ENCODE measurements at places on chromosomes 2 and 18. TPM values are rescaled to one million over a fixed set of nuclear protein-coding genes. Genes with fewer than 3 reads are reported as not detected.

Gene IL36G
- 1.4 TPM for polyA plus RNA-seq

Gene MATN3
- 3.4 TPM for polyA plus RNA-seq

Gene REG3A
- polyA plus RNA-seq = not detected

Gene CNGA3
- polyA plus RNA-seq = not detected

Gene PSMG2
- polyA plus RNA-seq = 44.0 TPM

Gene C18orf54
- 2.9 TPM for polyA plus RNA-seq

Gene OSR1
- polyA plus RNA-seq = 31.8 TPM

Gene MCFD2
- polyA plus RNA-seq = 66.6 TPM

Gene CBLN2
- polyA plus RNA-seq = not detected

Gene ZBTB7C
- polyA plus RNA-seq = 2.4 TPM

Gene SPATA3
- not detected for polyA plus RNA-seq

Gene CPO
- not detected for polyA plus RNA-seq

GRCh38 chr2:200408428-200409316 lies 101.2 kb downstream of the KCTD18 start:
- DNase-seq = peak; percentile 76

DNA sequence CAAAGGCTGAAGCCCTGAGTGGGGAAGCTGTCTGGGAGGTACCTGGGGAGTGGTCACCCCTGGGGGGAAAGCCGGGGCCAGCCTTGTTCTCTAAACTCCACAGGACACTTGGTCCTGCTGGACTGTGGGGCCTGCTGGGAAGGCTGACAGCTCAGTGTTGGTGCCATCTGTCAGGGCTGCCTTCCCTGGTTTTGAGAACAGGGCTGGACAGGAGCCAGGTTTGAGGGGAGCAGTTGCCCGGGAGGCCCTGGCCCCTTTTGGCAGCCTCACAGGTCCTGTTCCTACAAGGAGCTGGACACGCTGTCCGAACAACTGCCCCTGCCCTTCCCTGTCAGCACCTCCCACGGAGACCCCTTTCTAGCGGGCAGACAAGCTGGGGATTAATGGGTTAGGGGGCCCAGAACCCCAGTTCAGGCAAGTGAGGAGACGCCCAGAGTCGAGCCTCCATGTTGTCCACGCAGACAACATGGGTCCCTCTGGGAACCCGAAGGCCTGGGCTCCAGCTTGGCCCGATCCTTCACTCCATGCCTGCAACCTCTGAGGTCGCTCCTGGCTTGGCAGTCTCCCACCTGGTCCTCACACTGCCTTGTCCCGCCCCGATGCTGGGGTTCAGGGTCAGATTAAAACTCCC lies 40.8 kb downstream of the ATOH8 start:
- DNase-seq = no peak

DNA sequence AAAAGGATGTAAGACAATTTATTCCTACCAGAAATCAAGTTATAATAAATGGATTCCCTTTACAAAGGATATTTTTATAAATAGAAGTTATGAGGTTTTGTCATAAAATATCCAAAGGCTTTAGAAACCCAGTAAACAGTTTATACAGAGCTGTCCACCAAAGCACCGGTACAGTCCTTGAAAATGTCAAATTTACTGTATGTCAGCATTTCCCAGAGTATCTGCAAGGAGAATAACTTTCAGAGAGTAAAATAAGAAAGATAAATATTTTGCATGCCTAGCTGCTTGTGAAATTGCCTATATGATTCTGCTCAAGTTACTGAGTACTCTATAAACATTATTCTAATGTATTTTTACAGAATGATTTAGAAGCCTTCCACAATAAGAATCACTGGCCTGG lies 923.3 kb upstream of the DDX18 start:
- DNase-seq = no peak

GRCh38 chr2:155842103-155842502 lies 490.4 kb downstream of the NR4A2 start:
- peak; percentile 24 for DNase-seq

DNA sequence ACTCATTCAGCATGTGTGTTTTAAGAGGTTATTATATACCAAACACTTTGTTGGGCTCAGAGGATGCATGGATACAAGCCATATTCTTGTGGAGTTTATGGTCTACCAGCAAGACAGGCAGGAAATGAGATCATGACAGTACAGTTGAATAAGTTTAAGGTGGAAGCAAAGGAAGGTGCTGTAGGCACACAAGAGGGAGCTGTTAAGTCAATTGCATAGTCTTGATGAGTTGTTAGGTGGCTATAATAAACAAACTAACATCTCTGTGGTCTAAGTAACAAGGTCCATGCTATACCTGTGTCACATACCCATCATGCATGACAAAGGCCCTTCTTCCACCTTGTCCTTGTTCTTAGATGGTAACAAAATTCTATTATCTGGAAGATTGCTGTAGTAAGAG lies 538.3 kb downstream of the CNTNAP5 start:
- no peak for DNase-seq

- DNase-seq = peak; percentile 74
Observed at GRCh38 chr2:207239754-207240494, 74.2 kb upstream of the KLF7 start.

DNA sequence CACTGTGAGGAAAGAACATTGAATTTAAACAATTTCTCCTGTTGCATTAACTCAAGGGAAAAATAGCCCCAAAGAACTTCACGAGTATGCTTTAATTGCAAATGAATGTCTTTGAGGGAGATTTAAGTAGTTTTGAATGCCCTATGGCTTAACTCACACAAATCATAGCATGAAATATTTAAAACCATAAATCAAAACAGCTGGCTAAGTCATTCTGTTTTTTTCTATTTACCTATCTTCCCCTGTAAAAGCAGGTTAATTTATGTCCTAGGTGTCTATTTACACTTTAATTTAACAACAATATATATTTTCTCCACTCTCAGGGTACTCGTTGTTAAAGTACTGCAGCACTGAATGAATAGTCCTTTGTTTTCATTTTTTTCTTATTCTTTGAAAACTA lies 118.8 kb upstream of the PIEZO2 start:
- DNase-seq = no peak

DNA sequence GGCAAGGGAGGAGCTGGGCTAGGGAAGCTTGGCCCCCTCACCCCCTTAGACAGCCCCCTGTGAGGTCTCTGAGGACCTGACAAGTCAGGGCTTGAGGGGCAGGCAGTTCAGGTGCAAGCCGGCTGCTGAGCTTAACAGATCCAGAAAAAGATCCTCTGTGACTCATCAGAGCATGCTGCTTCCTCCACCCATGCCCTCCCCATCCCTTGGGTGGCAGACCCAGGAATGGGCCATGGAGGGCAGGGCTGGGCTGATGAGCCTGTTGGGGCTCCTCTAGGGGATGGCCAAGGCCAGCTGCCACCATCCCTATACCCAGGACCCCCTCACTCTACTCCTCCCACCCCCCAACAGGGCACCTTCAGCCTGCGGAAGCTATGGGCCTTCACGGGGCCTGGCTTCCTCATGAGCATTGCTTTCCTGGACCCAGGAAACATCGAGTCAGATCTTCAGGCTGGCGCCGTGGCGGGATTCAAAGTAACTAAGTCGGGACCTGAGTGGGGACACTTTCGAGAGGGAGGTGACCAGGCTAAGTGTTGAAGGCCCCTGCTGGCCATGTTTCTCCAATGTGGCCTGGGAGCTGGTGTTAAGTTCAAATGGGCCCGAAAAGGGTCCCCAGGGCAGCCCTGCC lies 1.9 kb downstream of the SLC11A1 start:
- DNase-seq = peak; percentile 58

GRCh38 chr2:69945441-69945840 lies 16.0 kb downstream of the ASPRV1 start:
- peak; percentile 90 for DNase-seq

DNA sequence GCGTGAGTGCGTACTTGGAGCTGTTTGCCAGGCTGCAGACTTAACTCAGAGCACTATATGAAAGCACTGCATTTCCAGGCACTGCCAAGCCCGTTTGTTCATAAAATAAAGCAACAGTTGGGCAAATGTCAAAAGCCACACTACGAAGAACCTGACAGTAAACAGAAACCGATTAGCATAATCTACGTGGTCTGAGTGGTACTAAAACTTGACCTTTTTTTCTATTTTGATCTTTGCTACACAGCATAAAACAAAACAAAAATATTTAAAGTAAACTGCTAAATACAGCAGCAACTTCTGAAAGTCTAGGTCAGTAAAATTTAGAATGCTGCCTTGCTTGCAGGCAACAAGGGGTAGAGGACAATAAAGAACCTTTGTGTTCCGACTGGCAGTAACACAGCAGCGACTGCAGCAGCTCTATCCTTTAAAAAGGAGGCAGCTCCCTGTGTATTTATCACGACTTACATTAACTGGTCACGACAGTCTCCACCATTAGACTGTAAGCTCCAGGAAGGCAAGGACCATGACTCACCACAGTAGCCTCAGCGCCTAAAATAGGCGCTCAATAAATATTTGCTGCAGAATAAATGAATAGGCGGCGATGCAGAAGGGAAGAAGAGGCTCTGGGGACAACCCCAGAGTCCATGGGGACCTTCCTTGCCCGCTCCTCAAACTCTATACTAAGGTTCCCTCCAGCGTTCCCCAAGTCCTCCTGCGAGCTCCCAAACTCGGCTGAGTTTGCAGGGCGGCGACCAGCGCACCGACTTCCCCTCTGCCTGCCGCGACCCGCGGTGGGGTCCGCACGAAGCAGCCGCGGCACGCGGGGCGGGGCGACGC lies 902 bp downstream of the SS18 start:
- peak; percentile 40 for DNase-seq

DNA sequence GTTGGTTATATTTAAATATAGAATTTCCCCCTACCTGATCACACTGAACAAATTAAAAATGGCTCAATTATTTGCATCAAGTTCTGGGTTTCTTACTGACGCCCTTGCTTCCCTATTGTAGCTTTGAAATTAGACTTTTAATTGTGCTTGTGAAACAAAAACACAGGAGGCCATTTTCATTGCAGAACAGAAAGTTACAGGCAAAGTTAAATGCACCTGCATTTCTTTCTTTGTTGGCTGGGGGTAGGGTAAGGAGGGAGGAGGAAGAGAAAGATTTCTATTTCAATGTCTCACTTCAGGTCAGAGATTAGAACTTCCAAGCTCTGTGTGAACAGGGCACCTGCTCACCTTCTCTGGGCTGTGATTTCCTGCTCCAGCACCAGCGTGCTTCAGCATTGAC lies 199.6 kb downstream of the BCL11A start:
- DNase-seq = no peak

DNA sequence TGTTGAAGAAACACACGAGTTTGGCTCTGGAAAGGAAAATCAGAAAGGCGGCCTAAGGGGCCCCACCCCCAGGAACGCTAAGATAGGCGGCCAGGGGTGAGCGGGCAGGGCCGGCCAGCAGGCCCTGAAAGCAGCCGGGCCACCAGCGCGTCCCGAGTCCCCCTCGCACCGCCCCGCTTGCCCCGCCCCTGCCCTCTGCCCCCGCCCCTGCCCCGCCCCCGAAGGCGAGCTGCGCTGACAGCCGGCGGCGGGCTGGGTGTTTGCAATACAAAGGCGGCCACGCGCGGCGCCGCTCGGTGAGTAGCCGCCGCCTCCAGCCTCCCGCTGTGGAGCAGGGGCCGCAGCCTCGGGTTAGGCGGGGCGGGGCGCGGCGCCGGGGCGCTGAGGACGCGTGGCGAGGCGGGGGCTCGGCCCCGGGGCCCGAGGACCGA lies at the start of gene LPIN1:
Gene LPIN1 (plus strand): TSS at position 257 of the 431 bp plus-strand sequence. CDS start 18,910 bp downstream, outside the sequence.
- peak; percentile 78 for DNase-seq

- DNase-seq = no peak
Observed at GRCh38 chr2:197893403-197894177, 89.2 kb downstream of the PLCL1 start.

- DNase-seq = peak; percentile 30
Observed at GRCh38 chr18:23134780-23135549, at the start of gene CABLES1. Gene CABLES1 (plus strand): TSS chr18:23135485. CDS start chr18:23135763, 278 bp downstream.

DNA sequence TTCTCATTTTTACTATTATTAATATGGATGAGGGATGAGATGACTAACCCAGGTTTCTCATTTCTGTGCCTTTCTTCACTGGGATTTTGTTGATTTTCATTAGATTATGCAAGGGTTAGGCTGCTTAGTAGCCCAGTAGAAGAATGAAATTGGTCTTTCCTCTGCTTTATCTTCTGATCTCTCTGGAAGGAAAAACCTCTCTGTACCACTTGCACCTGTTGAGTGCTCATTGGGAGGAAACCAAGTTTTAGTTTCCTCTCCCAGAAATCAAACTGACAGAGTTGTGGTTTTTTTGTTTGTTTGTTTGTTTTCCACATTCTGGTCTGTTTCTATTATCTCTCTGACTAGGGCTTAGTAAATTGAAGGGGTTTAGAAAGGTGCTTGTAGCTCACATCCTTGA lies 60.8 kb downstream of the KIAA1328 start:
- DNase-seq = no peak

DNA sequence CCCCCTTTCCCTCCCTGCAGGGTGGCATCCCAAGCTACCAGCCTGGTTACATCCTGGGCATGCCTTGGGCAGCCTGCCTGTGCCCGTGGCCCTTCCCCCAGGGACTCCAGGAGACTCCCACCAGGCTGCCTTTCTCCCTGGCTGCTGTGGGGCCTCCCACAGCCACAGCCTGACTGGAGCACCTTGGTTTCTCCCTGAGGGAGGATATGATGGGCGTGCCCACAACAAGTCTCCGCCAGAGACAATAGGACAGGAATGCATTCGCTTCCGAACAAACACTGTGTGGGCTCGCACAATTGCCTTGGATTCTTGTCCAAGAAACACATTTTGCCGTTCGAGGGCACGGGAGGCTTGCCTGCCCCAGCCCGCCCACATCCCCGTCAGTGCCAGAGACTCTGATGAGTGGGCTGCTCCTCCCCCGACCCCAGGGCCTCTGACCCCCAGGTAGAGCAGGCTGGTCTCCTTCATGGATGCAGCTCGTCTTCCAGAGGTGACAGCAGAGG lies 102.1 kb downstream of the SMAD7 start:
- DNase-seq = peak; percentile 84

GRCh38 chr2:74658516-74658915 lies 4.5 kb downstream of the SEMA4F start:
- no peak for DNase-seq

- no peak for DNase-seq
Observed at GRCh38 chr2:7840651-7841380, 841.0 kb upstream of the ID2 start.

- no peak for DNase-seq
Observed at GRCh38 chr2:15911686-15912085, 28.7 kb upstream of the MYCN start.

- peak; percentile 24 for DNase-seq
Observed at GRCh38 chr2:239274391-239275043, 126.3 kb downstream of the HDAC4 start.

- DNase-seq = peak; percentile 19
Observed at GRCh38 chr18:47036298-47036874, 965 bp upstream of the ELOA2 start.

DNA sequence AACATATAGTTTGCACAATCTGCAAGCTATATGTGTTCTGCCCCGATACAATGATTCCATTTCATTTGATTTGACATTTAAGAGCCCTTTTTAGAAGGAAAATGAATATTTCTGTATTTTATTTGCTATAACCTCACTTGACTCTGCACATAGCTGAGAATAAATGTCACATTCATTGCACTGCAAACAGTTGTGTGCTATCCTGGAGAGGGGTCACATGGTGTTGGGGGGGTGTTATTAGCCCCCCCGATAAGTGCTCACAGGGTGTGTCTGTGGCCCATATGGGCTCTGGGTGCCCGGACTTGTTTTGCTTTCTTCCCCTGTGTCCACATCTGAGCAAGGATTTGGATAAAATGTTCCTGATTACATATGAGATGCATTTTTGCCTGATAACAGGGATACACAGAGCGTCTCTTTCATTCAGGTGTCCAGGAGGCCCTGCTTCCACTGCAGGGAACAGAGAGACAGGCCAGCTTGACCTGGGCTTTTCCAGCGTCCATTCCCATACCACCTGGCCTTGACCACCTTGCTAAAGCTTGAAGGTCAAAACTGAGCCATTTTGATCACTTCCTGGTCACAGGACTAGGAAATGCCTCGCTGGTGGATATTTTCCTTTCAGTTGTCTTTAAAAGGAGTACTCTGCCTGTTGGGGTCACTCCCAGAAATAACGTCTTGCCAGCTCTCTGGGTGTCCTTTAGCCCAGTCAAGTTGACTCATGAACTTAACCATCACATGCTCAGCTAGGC lies 38.4 kb upstream of the ID2 start:
- DNase-seq = no peak

All from mammary epithelial cell (primary cell).